Stimulated activated CD4-positive, alpha-beta T cell treated with anti-CD3 and anti-CD28 coated beads, TNF-alpha, amount 100 ng/mL, for 24 hours (primary cell): ENCODE measurements at places on chromosomes 4 and X.

DNA sequence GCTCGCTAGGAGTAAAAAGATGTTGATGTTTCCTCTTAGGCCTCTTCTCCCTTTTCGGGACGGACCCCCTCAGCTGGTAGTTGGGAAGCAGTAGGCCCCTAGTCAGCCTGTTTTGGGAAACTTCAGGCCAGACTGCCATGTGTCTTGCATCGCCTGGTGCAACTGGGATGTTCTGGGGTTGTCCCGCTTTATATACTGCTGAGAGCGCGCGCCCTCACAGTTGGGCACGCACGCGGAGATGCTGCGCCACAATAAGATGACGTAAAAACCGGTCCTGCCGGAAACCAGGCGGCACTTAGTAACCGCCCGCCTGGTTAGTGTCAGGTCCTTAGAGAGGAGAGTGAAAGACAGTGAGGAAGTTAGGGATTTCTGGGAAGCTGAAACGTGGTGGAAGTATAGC is 231.3 kb upstream of the CT83 start:
- DNase-seq: no peak

DNA sequence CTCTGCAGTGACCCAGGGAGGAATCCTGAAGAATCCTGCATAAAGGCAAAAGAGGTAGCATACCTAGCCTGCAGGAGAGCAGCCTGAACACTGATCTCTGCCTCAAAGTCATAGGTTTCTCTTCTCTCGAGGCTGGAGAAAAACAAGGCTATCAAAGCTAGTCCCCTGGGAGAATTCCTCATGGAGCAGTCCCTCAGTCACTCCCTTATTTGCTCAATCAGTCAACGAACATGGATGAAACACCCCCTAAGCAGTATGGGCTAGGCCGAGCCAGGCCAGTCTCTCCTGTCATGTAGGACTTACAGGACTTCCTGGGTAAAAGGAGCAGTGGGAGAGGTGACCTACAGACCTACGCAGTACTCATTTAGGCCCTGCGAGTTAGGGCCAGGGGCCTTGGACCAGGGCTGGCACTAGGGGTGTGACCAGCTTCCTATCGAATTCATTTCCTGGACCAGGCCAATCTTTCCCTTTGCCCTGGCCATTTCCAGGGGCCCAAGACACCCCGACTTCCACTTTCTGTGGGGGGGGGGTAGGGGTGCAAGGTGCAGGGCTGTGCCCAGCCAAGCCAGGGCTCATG is 164.1 kb downstream of the EFNB1 start:
- no peak for DNase-seq

GRCh38 chrX:131677655-131678628 is 134.1 kb downstream of the OR13H1 start:
- DNase-seq: peak; percentile 30

- no peak for DNase-seq
Measured at GRCh38 chr4:154807042-154807630, 26.1 kb downstream of the RBM46 start.

GRCh38 chr4:18033111-18034085 is 11.8 kb upstream of the LCORL start:
- DNase-seq: no peak

DNA sequence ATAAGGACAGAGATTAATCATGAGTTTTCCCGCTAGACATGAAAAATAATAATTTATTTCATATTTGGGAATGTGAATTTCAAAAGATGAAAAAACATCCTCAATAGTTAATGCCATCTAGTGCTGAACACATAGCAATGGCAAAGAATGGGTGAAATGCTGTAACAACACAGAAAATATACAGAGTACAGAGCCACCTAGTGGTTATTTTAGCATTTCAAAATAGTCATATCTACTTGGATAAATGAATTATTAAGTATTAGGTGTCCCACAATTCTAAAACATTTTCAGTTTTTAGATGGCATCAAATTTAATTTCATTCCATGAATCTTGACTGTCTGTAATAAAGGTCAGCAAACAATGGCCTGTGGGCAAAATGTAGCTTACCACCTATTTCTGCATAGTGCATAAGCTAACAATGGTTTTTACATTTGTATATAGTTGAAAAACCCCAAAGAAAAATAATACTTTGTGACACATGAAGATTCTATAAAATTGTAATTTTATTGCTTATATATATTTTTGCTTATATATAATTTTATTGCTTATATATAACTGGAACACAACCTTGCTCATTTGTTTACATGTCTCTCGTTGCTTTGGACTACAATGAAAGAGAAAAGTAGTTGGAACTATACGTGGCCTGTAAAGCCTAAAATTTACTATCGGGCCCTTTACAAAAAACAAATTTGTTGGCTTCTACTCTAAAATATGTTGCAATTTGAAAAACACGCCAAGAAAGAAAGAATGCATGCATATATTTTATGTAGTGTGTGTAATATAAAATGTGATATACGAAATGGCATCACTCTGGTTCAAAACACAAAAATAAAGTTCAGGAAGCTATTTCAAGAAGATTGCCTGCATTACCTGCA is 99.1 kb upstream of the FAM47C start:
- DNase-seq: no peak

GRCh38 chr4:20572976-20573375 is 127.3 kb upstream of the PACRGL start:
- DNase-seq: no peak

DNA sequence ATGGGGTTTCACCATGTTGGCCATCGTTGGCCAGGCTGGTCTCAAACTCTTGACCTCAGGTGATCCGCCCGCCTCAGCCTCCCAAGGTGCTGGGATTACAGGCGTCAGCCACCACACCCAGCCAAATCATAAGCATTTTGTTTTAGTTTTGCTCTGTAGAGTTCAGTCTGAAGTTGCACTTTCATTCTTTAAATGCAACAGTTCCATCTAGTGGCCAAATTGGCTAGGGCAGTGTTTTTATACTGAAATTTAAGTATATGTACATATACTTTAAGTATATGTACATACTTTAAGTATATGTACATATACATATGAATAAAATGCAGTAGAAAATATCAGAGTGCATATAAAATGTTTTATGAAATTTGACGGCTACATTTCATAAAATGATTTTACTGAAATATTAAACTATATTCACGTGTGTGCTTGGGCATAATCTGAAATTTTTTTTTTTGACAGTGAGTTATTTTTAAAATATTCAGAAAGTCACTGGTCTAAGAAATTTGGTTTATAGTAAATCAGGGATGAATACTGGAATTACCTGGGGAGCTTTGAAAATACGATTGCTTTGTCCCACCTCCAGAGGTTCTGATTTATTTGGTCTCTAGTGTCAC is 145.5 kb downstream of the NWD2 start:
- DNase-seq: no peak

DNA sequence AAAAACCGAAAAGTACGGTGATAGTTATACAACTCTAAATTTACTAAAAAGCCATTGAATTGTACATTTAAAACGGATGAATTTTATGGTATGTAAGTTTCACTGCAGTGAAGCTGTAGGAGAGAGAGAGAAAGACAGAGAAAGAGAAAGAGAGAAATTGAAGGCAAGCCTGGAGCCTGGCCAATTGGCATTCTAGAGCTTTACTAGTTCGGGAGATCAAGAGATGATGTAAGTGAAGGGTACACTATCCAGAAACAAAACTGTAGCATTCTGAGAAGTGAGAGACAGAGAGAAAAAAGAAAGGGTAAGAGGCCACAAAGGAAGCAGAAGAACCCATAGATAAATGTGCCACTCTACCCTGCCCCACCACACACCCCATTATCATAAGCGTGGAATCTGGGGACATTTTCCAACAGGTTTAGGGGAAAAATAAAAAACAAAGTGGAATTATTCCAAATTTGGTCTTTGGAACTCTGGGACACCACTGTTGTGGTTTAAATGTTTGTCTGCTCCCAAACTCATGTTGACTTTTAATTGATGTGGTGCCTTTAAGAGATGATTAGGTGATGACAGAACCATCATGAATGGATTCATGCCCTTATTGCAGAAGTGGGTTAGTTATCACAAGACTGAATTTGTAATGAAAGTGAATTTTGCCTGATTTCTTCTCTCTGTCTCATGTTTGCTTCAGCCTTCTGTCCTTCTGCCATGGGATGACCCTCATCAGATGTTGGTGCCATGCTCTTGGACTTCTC is 123.0 kb upstream of the PLS3 start:
- DNase-seq: no peak

- DNase-seq: no peak
Measured at GRCh38 chr4:53923921-53924320, 140.5 kb downstream of the CHIC2 start.

DNA sequence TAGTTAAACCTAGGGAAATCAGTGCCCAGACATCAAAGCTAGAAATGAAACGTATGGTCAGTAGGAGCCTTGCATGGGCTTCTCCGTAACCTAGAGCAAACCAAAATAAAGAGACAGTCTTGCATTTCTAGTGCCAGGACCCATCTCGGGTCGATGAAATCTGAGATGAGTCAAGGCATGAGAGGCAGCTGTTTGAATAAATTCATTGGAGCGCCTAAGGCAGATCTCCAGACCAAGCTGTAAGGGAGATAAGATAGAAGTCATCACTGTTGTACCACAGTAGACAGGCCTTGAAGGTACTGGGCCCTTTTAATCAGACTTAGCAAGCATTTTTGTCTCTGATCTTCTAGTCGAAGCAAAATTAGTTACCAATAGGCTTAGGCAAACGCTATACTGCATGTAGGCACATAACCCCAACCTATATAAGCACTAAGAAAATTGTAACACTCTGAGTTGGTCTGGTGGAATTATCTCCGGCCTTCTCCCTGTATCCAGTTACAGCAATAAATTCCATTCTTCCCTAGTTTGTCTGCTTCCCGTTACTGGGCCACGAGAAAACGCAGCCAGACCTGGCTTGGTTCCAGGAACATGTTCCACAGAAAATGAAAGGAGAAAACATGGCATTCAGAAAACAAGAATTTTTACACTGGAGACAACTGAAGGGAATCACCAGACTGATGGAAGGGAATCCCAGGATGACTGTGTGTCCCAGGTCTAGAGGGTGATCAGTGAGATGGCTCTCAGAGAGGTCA is 21.1 kb upstream of the PAPSS1 start:
- no peak for DNase-seq

- DNase-seq: no peak
Measured at GRCh38 chrX:21972721-21973120, 32.2 kb downstream of the SMS start.

DNA sequence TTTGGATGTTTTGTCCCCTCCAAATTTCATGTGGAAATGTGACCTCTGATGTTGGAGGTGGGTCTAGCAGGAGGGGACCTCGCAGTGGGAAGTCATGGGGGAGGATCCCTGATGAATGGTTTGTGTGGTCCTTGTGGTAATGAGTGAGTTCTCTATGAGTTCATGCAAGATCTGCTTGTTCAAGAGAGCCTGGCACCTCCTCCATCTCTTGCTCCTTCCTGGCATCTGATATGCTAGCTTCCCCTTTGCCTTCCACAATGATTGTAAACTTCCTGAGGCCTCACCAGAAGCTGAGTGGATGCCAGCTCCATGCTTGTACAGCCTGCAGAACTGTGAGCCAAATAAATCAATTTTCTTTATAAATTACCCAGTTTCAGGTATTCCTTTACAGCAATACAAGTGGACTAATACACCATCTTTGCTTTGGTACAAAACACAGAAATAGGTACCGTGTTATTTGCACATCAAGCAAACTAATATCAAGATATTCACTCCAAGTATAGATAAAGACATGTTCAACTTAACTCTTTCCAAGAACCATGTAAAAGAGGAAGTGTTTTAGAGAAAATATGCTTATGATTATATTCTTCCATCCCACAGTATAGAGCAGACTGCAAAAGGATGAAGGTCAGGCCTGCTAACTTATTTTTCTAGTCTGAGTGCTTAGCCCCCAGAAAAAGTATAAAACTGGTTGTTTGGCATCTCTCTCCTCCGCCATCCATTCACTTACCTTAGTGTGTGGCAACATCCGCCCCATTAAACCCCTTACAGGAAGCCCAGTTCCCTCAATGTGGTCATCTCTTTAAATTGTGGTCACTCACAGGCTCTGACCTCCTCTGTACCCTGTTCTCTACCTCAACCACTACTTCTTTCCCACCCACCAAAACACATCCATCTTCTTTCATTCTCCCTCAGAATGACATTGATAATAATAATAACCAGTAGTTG is 6.7 kb downstream of the ARAP2 start:
- DNase-seq: no peak

DNA sequence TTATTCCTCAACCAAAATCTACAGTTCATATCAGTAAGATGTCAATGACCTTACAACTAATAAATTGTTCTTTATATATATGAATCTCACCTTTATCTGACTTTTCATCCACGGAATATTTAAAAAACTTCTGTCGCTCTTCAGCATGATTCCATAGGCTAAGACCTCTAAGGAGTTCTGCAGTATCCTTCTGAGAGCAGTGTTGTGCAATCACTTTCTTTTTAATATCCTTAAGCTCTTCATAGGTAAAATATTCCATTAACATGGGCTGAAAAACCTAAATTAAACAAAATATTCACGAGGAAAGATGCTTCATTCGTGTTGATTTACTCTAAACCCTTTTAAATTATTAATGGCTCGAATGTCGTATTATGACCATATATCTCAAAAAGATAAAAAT is 16.7 kb downstream of the FBXL5 start:
- no peak for DNase-seq

DNA sequence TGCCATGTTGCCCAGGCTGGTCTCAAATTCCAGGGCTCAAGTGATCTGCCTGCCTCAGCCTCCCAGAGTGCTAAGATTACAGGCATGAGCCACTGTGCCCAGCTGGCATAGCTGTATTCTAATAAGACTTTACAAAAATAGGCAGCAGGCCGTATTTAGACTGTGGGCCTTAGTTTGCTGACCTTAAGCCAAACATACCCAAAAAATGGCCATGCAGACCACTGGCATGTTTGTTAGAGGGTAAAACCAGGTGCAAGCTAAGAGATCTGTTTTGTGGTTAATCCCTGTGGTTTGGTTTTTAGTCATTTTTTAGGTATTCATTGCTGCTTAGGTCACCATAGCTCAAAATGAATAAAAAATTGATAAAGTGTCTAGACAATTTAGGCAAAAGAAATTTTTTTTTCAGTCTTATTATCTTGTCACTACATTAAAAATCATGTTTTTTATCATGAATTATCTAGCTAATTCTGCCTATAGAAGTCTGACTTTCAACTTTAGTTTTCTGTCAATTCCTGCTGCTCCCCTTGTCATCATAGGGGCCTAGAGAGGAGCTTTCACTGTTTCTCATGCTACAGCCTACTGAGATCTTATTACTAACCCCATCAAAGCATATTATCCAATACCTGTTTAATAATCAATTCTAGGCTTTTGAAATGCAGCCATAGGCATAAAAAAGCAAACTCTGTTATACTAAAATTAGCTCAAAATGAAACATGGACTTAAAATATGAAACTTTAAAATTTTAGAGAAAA is 7.5 kb upstream of the SPINK2 start:
- no peak for DNase-seq

DNA sequence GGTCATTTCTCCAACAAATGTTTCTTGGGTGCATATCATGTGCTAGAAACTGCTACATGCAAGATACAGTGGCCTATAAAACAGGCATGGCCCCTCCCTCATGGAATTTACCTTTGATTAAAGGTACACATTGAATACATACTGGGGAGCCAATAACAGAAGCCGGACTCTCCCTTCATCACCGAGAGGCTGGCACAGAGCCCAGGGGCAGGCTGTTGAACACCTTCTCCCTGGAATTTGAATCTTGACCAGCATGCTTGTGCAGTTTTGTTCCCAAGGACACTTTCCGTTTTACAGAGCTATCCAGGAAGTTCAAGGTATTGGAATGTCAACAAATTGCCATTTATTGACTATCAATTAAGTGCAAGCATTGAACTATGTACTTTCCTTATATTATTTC is 33.2 kb downstream of the PPARGC1A start:
- DNase-seq: no peak

GRCh38 chr4:4502694-4503311 is 39.0 kb downstream of the STX18 start:
- no peak for DNase-seq

- DNase-seq: peak; percentile 68
Measured at GRCh38 chrX:55451990-55452832, at the start of gene MAGEH1. TSS of gene MAGEH1 (plus strand) at chrX:55452127. CDS start at chrX:55452375, 248 bp downstream.
